ENCODE measurements at places on chromosomes 6 and 20.

DNA sequence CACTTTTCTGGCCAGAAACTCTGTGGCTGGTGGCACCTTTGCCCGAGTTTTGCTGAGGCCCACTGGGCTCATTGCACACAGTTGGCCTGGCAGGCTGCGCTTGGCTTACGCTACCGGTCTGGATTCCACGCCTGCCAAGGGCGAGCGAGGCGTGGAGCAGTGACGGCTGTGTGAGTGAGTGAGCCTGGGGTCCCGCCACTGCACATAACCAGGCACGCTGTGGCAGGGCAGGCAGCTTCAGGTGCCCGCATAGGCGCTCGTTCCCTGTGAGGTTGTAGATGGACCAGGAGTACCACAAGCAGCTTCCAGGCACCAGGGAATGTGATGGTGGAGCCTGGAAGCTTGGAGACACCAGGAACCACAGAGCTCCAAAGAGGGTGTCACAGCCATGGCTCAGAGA lies 190.1 kb upstream of the DEFB112 start:
- no peak for DNase-seq

- no peak for DNase-seq
Observed at GRCh38 chr6:55833284-55833683, 42.1 kb downstream of the BMP5 start.

DNA sequence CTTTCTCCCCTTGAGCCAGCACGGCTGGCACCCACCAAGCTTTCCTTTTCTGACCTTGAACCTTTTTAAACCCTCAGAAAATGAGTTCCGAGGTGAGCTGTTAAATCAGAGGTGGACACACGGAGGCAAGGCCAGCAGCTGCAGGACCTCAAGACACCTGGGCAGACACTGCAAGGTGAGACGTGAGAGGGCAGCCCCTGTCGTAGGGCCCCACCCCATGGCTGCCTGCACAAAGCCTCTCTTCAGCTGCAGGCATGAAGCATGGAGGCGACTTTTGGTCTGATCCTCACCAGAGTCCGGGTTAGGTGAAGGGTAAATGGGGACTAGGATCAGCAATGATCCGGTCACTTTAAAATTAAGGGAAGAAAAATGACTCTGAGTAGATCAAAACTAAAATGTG lies 25.7 kb downstream of the MYT1 start:
- no peak for DNase-seq

GRCh38 chr6:30700340-30700739 lies 9.6 kb upstream of the NRM start:
- no peak for DNase-seq

GRCh38 chr6:33738879-33739278 lies 7.8 kb downstream of the IP6K3 start:
- no peak for DNase-seq

GRCh38 chr6:13354331-13355042 lies 26.1 kb upstream of the TBC1D7 start:
- DNase-seq = no peak

- no peak for DNase-seq
Observed at GRCh38 chr6:52116605-52116948, 29.2 kb upstream of the PKHD1 start.

DNA sequence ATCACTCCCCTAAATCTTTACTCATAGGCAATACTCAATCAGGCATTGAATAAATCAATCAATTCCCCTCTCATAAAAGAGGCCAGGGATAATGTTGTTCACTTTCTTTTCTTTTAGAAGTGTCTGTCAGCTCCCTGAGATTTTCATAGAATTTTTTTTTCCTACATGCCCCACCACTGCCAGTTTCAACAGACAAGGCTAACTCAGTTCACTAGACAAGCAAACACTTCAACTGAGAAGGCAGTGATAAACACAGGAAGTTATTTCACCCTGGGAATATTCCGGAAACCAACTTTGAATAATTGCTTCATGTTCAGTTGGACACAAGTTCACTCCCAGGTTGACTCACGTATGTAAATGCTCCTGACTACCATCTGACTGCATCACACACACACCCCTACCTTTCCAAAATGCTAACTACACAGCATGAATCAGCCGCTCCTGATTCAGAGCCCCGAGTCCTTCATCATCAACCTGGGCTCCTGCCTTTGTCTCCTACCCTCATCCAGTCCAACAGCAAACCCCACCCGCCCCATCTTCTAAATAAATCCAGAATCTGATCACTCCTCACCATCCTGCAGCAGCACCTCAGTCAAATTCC lies 143.9 kb downstream of the BCAS1 start:
- peak; percentile 12 for DNase-seq

GRCh38 chr20:47493963-47494293 lies 7.8 kb upstream of the NCOA3 start:
- DNase-seq = no peak

- no peak for DNase-seq
Observed at GRCh38 chr6:84065693-84066290, 32.2 kb downstream of the MRAP2 start.

GRCh38 chr20:48862279-48862678 lies 34.5 kb upstream of the PREX1 start:
- DNase-seq = no peak

GRCh38 chr6:90894285-90895130 lies 307.6 kb upstream of the MAP3K7 start:
- no peak for DNase-seq

DNA sequence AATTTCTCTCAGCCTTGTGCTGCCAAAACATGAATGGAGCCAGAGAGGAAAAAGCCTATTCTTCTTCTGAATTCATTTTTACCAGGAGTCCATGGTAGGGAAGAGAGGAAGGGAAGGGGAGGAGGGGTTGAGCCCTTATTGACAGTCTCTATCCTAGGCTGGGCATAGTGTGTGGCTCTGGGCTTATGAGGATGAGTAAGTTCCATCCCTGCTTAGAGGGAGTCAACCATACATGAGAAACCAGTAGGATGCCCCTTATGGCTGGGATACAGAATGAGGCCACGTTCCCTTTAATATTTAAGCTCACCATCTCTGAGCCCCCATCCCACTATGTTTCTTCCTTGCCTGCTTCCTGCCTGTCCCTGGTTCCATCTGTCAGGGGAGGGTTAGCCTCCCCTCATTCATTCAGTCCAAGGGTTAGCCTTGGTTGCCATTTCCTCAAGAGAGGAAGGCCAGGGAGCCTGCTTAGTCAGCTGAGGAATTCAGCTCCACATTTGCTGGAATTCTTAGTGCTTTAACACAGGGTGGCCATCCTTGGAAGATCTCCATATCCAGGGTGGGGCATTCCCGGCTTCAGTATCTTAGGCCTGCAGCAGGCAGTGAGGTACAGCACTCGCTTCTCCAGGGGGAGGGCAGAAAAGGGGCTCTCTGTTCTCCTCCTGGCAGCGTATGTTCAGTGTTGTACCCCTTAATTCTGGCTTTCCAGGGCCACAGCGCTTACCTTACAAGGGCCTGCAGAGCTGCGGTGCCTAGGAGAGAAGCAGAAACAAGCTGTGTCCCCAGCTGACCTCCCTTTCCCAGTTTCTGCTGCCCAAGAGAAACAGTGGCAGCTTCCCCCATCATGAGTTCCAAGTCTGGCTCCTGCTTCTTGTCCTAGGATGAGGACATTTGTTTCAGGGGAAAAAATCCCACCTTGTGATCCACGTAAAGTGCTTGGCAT lies 12.5 kb downstream of the SIRT5 start:
- no peak for DNase-seq

DNA sequence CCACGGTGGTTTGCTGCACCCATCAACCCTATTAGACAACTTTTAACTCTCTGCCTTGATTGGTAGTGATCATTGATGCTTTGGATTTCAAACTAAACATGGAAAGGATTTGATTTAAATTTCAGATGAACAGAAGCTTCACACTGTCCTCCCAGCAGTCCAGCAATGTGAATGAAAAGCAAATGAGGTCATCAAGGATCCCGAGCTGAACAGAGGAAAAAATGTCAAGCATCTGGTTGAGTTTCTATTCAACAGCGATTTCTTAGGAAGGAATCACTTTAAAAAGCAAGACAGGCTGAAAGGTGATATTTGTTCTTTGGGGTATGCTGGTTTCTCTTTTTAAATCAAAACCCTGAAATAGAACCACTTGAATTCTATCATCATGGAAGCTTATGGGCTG lies 10.6 kb upstream of the SAMD3 start:
- DNase-seq = no peak

DNA sequence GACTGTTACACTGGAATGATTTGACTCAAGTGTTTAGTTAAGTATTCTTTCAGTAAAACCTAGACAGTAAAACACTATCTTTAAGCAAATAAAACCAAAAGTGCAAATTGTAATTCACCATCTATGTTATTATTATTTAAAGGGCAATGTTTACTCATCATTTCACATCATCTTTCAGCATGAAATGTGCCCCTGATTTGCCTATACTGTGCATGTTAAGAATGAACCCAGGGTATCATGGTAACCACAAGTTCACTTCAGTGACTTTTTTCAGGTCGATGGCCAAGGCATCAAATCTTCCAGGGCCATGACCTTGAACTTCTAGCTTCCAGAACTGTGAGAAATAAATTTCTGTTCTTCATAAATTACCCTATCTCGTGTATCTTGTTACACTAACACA lies 2.1 kb upstream of the HLA-DOB start:
- no peak for DNase-seq

DNA sequence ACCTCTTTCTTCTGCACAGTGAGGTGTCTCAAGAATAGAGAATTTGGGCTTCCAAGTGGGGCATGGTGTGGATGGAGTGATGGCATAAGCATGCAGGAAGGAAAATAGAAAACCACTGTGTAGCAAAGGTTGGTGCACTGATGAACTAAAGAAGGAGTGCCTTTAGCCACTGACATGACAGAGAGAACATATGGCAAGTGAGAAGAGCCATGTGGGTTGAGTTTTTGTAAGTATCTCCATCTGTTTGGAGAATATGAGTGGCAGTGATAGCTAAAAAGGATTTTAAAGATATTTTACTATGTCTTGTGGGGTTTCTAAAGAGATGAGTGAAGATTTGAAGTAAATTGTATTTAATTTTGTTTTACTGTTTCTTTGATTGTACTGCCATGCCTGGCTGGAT lies 160.5 kb upstream of the GRIK2 start:
- DNase-seq = no peak

DNA sequence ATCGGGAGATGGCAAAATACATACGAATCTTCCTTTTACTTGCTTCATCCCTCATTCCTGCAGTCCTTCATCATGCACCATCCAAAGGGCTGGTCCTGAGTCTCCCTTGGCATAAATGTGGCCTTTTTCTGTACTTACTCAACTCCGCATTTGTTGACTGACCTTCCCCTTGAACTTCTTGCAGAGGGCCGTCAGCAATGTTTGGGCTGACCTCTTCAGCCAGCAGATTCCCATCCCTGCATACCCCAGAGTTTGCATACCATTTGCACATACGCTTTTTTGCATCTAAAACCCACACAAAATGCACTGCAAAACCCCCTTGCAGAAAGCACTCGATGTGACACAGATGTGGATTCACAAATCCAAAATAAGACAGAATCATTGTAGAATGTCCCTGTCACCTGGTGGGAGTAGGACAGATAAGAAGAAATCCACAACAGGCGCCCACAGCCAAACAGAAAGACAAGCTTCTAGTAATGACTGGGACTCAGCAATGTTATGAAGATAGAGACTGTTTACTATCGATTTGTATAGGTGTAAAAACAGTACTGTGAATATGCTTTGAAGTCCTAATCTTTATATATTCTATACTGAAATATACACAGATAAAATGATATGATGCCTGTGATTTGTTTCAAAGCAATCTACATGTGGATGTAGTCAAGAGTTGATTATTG lies 45.8 kb downstream of the TBC1D7 start:
- DNase-seq = no peak

DNA sequence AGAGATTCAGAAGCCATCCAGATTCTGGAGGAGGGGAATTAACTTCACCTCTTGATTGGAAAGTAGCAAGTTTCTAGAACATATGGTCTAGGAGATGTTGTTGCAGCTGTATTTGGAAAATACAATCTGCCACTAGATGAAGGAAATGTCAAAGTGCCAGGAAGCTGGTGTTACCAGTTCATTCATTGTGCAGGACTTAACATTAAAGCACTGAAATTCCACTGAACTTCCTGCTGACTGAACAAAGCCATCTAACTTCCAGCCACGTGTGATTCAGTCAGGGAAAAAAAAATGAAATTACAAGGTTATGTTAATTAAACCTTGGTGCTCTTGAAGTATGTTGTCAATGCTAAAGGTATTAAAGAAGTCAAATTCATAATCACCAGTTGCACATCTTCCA lies 321.5 kb upstream of the SASH1 start:
- no peak for DNase-seq

GRCh38 chr6:112946051-112946450 lies 598.9 kb downstream of the RFPL4B start:
- DNase-seq = no peak

DNA sequence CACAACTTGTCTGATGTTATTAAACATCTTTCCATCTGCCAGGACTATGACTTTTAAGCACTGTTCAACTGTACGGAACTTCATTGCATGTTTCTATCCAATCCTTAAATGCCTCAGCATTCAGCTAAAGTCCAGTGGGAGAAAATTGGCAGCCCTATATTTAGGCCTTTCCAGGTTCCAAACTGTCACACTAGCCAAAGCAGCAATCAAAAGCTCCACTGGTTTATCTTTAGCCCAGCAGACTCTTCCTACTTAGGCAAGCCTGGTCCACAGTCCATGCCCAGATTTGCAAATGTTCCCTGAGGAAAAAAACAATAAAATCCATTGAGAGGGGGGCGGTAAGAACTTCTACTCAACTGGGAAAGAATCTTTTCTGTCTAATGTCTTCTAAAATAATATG lies 349.1 kb upstream of the GJE1 start:
- DNase-seq = no peak

DNA sequence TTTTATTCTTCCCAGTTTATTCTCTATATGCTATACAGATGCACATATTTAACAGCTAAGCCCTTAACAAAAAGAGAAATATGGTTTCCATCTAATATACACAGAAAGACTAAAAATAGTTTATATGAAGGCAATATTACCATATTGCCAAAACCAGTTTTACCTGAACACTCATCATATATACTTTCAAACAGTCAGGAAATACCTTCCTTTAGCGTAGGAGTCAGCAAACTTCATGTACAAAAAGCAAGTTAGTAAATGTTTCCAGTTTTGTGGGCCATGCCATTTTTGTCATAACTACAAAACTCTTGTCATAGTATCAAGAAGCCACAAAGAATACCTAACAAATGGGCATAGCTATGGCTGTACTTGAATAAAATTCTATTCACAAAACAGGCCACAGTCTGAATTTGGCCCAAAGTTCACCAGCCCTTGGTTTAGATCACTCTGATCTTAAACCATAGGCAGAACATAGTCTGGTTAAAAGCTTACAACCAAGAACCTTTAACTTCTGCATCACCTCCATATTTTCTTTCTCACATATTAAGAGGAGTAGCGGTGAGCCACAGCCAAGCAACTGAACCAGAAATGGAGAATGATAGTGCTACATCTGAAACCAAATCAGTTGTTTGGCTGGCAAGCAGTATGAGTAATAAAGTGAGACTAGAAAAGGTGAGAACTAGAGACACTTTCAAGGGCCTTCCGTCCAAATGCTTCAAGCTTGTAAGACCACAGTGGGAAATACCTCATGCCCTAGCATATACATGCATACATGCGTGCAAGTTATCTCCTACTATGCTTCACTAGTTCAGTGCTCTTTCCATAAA lies 116.6 kb downstream of the PTPRK start:
- no peak for DNase-seq

GRCh38 chr6:148343047-148343782 lies 577 bp downstream of the SASH1 start:
- peak; percentile 63 for DNase-seq
